ENCODE measurements at places on chromosomes 3 and 15. TPM values are rescaled to one million over a fixed set of nuclear protein-coding genes. Genes with fewer than 3 reads are reported as not detected.
A peak's percentile ranks its signal among the peaks of the same experiment; 100 is the strongest.

DNA sequence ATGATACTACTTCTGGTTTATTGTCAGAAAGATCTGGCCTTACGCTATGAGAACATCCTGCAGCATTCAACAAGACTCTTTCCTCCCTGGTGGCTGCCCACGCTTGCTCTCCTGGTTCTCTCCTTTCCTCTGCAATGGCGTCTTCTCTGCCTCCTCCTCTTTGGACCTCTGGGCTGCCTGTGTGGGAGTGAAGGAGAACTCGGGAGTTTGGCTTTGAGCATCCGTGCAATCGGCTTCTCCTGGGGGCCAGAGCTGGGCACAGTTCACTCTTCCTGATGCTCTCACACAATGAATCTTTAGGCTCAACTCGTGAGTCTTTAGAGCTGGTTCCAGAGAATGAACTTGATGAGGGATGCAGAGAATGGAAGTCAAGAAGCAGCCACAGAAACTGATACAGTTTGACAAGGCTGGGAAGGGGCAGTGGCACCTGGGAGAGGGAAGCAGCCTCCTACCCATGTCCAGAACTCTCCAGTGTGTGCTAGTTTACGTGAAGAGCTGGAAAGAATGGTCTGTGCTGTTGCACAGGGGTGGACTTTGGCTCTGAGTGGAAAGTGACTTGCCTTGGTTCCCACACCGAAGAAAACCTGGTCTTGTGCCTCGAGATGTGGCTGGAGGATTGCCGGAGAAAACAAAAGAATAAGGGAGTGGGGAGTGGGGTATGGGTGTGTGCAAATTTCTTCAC is 37.9 kb downstream of the RPLP1 start:
- no peak for DNase-seq

DNA sequence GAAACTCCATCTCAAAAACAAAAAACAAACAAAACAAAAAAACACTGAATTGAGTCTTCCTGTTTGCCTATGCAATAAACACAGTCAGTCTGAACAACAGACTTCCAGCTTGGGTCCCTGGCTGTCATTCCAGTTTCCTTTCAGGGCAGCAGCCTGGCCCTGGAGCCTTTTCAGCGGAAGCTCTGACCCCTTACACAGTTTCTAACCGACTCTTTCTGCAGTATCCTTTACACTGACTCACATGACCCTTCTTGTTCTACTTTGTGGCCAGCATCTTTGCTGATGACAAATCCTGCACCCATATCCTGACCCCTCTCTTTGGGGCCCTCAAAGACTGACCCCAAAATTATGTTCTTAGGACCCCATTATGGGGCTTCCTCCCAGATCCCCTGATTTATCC is 38.3 kb upstream of the INO80 start:
- DNase-seq, result no peak

DNA sequence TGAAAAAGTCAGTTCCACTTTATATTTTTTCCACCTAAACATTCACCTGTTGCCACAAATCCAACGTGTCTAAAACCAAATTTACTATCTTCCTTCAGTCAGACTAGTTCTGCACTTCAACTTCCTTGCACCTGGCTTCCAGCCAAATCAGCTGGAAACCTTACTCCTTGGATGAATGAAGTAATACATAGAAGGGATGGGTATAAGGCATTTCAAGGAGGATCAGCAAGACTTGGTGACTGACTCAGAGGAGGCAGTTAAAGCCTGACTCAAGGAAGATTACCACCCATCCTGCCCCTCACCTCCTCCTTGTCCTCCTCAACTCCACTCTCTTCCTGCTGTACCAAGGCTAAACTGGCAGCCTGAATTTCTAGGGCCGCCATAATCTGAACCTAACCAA is 37.1 kb downstream of the QTRT2 start:
- peak; percentile 88 for DNase-seq

GRCh38 chr3:139308560-139308959 is 35.3 kb upstream of the MRPS22 start:
- no peak for DNase-seq

GRCh38 chr3:38827791-38828190 is 11.8 kb upstream of the SCN10A start:
- DNase-seq, result no peak

- no peak for DNase-seq
Observed at GRCh38 chr15:91537856-91538255, 315.7 kb upstream of the SLCO3A1 start.

- no peak for DNase-seq
Observed at GRCh38 chr3:152480282-152480953, 211.7 kb downstream of the MBNL1 start.

The CACNA2D2 gene
- not detected for total RNA-seq

All from bronchial epithelial cell (primary cell).